ENCODE measurements at places on chromosomes 1 and 21.

- no peak for DNase-seq
Measured at GRCh38 chr21:32867597-32867996, 96.0 kb upstream of the PAXBP1 start.

- no peak for DNase-seq
Measured at GRCh38 chr1:230230948-230231773, 164.1 kb downstream of the GALNT2 start.

GRCh38 chr1:51482881-51483280 is 36.2 kb downstream of the EPS15 start:
- DNase-seq: no peak

GRCh38 chr1:110106013-110106941 is 6.0 kb upstream of the UBL4B start:
- peak; percentile 33 for DNase-seq

DNA sequence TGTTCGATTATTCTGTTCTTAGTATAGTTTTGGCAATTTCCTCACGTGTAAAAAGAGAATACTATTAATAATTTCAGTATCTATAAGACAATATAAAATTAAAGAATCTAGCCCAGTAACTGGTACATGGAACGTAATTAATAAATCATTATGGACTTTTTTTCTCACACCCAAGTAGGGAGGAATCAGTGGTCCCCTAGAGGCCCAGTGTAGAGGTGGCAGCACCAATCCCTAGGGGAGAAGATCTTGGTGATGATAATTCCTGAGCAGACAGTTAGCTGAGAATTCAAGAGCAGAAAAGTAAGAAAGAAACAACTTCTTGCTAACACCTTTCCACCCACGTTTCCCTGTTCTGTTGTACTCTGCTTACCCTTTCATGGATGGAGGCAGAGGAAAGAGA is 19.7 kb upstream of the SELE start:
- DNase-seq: no peak

GRCh38 chr1:78073441-78073840 is 27.7 kb downstream of the GIPC2 start:
- DNase-seq: no peak

- DNase-seq: no peak
Measured at GRCh38 chr1:4551706-4552105, 102.7 kb upstream of the AJAP1 start.

GRCh38 chr1:75134647-75135572 is 722 bp downstream of the LHX8 start:
- no peak for DNase-seq

GRCh38 chr1:193846876-193847604 is 660.6 kb upstream of the B3GALT2 start:
- no peak for DNase-seq

GRCh38 chr1:193322211-193322610 is 135.8 kb upstream of the B3GALT2 start:
- no peak for DNase-seq

DNA sequence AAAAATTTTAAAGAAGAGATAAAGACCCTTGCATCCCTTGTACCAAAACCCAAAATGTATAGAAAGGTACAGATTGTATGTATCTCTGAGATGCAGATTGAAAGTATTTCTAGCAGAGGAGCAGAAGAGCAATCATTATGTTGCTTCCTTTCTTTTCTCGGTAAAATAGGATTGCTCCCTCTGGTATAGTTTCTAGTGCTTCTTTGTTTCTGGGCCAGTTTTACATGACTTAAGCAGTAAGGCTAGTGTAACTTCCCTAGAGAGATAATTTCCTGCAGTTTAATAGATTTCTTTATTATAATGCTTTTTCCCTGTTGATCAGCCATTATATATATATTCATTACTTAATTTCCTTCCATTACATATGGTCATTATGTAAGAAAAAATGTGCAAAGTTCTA is 496.2 kb upstream of the RGS18 start:
- DNase-seq: no peak

GRCh38 chr1:99672038-99672437 is 26.1 kb downstream of the PALMD start:
- DNase-seq: no peak

GRCh38 chr1:2602311-2602835 is 15.8 kb downstream of the PRXL2B start:
- no peak for DNase-seq

DNA sequence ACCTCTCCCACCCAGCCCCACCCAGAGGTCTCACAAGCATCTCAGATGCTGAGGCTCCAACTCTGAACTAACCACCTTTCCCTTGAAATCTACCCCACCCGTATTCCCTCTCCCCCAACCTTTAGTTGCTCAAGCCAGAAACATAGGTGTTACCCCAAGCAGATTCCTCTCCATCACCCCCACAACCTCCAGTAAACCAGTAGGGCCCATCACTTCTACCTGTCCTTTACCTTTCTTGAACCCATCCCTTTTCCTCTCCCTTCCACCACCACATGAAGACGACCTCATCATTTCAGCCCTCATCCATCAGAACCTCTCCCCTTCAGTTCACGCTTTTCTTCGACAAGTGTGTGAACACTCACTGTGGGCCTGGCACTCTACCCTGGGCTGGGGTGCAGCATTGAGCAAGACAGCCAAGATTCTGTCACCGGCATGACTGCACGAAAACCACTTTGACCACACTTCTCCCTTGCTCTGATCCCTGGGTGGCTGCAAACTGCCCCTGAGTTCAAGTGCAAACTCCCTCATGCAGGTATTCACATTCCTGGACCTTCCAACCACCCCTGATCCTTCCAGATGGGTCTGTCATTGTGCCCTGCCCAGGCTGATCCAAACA is 65.5 kb upstream of the LAPTM5 start:
- DNase-seq: no peak

GRCh38 chr1:198492872-198493271 is 47.6 kb downstream of the ATP6V1G3 start:
- DNase-seq: no peak

GRCh38 chr1:243507672-243508302 is 251.9 kb downstream of the SDCCAG8 start:
- no peak for DNase-seq

DNA sequence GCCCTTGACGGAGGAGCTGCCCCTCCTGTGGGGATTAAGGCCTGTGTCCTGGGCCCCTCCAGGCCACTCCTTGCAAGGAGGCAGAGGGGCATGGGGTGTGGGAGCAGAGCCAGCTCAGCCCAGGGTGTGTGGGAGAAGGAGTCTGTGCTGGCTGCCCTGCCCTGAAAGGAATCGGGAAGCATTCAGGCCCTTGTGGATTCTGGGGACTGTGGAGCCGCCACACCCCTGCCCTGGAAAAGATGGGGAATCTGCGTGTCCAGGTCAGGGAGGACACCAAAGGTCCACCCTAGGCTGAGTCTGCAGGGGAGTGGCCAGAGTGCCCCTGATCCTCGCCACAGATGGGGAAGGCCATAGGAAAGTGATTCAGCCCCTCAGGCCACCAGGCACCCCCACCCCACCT is 16.5 kb upstream of the PRDM16 start:
- DNase-seq: no peak

GRCh38 chr21:43278359-43278758 is 109.6 kb downstream of the CRYAA start:
- no peak for DNase-seq

DNA sequence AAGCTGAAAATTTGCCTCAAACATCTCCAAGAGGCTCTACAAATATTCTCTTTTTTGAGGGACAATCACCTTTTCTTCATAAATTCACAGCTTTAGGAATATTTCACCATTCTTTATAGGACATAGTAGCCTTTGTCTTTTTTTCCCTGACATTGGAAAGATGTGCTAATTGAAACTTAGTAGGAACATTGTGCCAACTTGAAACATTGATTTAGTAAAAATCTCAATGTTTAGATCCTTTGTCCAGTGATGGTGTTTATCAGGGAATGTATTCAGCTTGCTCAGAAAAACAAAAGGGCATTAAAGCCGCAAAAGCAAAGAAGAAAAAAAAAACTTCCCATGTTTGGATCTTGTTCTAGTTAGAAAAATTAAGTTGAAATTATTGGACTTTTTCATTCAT is 52.1 kb downstream of the DPT start:
- DNase-seq: no peak

DNA sequence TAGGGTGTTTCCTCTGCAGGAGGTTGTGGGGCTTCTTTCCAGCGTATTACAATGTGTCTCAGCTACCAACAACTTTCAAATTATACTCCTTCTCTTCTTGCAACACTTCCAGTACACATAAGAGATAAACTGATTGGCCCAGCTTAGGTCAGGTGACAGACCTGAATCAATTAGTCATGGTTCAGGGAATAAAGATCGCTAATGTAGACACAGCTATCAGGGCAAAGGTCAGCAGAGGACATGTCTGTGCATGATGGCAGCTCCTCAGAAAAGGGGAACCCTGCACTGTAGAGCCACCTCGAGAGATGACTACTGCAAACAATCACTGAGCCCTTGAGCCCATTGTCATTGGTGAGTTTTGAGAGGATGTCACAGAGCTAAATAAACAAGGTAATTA is 36.8 kb upstream of the PKN2 start:
- no peak for DNase-seq

- no peak for DNase-seq
Measured at GRCh38 chr1:27491748-27492700, 2.1 kb upstream of the WASF2 start.

DNA sequence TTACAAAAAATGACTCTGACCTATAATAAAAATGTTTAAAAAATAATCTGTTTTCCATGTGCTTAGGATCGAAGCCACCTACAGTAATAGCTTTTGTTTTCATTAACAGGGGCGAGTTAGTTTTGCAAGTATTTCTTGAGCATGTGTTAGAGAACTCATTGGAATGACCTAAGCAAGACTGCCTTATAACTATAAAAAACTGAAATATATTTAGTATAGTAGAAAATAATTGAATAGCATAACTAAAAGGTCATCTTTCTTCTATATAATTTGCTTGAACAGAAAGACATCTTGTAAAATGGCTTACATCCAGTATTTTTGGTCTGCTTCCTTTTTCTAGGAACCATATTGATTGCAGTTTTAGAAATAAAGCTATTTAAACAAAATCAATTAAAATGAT is 241.5 kb upstream of the NRIP1 start:
- DNase-seq: no peak

- no peak for DNase-seq
Measured at GRCh38 chr1:181149326-181150125, 61.0 kb downstream of the IER5 start.

- DNase-seq: no peak
Measured at GRCh38 chr1:215458562-215458961, 108.5 kb upstream of the KCTD3 start.

DNA sequence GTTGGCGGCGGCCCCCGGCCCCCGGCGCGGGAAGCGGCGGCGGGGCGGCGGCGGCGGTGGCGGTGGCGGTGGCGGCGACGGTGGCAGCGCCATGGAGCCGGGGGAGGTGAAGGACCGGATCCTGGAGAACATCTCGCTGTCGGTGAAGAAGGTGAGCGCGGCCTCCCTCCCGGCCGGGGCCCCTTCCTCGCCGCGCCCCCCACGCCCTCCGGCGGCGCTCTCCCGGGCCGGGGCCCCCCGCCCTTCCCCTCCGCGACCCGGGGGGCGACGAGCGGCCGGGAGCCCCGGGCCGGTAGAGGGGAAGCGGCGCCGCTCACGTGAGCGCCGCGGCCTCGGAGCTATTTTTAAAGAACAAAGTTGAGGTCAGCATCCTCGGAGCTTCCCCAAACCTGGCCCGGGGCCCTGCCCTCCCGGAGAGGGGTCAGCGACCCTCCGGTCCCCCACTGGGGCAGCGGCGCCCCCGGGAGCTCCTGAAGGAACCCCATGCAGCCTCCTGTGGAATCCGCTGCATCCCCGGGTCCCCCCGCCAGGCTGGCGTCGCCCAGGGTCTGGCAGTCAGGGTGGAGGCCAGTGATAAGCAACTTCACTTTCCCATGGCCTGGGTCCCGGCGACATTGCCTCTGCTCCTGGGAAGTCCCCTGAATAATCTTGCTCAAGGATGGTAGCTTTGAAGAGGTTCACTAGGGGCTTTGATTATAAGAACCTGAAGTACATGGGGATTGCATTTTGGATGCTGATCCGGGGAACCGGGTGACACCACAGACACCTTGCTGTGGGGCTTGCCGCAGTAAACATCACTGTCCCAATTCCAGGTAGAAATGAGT is 560 bp downstream of the PLEKHM2 start:
- DNase-seq: no peak

- no peak for DNase-seq
Measured at GRCh38 chr1:14138135-14138506, 438.1 kb downstream of the PRDM2 start.

GRCh38 chr1:2237773-2238172 is 9.7 kb downstream of the SKI start:
- DNase-seq: no peak

GRCh38 chr1:36149973-36150295 is 648 bp upstream of the TRAPPC3 start:
- no peak for DNase-seq

DNA sequence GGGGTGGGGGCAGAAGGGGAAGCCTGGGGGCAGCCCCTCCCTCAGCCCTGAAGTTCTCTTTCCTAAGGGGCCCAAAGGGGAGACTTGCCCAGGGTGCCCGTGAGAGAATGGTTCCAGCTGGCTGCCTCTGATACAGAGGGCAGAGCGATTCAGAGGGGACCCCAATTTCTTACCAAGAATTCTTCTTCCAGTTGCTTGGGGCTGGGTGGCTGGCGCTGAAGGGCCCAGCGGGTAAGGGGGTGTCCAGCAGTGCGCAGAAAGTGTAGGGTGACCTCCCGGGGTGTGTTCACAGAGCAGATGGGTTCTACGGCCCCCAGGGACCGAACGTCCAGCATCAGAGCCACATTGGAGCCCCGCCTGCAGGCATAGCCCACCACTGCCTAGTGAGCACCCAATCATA is 2.5 kb downstream of the PTPN7 start:
- DNase-seq: no peak
